ENCODE measurements at places on chromosomes 3 and 15. TPM values are rescaled to one million over a fixed set of nuclear protein-coding genes. Genes with fewer than 3 reads are reported as not detected.

DNA sequence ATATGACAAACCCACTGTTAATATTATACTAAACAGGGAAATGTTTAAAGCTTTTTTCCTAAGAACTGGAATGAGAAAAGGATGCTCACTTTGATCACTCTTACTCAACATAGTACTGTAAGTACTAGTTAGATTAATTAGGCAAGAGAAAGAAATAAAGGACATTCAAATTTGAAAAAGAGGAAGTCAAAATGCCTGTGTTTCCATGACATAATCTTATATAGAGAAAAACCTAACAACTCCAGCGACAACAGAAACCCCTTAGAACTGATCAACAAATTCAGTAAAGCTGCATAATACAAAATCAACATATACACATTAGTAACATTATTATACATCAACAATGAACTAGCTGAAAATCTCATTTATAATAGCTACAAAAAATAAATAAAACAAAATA is 200.6 kb upstream of the ROBO1 start:
- no peak for DNase-seq

DNA sequence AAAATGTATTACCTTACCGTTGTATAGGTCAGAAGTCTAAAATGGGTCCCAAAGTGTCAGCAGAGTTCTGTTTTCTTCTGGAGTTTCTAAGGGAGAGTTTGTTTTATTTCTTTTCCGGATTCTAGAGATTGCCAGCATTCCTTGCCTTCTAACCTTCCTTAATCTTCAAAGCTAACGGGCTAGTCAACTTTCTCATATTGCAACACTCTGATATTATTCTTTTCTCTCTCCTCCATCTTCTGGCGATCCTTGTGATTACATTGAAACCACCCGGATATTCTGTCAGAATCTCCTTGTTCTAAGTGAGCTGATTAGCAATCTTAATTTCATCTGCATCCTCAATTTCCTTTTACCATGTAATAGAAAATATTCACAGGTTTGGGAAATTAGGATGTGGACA is 36.2 kb upstream of the AADACL2 start:
- DNase-seq, result no peak

- DNase-seq, result no peak
Observed at GRCh38 chr15:101135532-101136166, 116.2 kb downstream of the CHSY1 start.

EXD1 gene
- not detected for total RNA-seq
